Bronchial epithelial cell (primary cell): ENCODE measurements at places on chromosomes 5 and 9. TPM values are rescaled to one million over a fixed set of nuclear protein-coding genes. Genes with fewer than 3 reads are reported as not detected.

DNA sequence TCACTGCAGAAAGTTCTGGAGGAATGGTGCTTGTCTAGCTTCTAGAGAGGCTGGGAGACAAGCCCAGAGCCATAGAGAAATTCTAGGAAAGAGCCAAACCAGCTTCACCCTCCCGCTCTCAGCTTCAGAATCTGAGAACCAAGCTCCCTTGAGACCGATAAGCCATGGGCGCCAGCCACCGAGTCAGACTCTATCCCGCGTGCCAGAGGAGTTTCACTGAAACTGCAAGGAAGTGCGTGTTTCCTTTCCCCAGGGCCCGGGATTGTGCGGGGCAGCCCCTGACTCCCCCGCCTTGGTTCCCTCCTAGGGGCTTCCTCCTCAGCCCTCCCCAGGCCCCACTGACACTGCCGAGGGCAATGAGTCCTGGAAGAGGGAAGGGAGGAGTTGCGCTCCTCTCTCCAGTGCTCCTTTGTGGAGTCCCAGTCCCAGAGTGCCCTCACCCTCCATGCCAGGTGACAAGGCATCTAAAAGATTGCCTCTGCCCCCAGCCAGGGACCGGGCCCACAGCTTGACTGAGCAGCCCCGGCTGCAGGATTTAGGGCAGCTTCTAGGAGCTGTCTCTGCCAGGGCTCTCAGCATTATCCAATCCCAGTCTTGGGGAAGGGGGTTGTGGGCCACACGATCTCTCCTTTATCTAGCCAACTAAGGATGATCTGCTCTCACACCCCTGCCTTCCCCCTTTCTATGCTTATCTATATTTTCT is 18.4 kb upstream of the TCF7 start:
- DNase-seq, result no peak

FAM200C gene
- 1.1 and 3.2 TPM in 2 replicates for total RNA-seq

TARS1 gene
- total RNA-seq, result 407 and 523 TPM in 2 replicates

SH3TC2 gene
- total RNA-seq, result 4.0 and 4.7 TPM in 2 replicates

DNA sequence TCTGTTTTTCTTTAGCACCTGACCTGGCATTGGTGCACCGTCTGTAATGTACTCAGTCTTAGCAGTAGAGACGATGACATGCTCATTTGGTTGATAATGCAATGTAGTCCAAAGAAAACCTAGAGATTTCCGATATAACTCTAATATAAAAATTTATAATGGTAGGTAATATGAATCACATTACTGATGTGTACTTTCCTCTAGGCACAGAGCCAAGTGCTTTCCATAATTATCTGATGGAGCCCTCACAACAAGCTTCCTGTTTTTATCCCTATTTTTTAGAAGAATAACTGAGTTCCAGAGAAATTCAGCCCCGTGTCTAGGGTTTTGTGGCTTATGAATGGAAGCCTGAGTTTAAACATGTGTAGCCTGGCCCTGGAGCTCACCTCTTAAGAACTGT is 53.7 kb downstream of the KDM4C start:
- no peak for DNase-seq

DNA sequence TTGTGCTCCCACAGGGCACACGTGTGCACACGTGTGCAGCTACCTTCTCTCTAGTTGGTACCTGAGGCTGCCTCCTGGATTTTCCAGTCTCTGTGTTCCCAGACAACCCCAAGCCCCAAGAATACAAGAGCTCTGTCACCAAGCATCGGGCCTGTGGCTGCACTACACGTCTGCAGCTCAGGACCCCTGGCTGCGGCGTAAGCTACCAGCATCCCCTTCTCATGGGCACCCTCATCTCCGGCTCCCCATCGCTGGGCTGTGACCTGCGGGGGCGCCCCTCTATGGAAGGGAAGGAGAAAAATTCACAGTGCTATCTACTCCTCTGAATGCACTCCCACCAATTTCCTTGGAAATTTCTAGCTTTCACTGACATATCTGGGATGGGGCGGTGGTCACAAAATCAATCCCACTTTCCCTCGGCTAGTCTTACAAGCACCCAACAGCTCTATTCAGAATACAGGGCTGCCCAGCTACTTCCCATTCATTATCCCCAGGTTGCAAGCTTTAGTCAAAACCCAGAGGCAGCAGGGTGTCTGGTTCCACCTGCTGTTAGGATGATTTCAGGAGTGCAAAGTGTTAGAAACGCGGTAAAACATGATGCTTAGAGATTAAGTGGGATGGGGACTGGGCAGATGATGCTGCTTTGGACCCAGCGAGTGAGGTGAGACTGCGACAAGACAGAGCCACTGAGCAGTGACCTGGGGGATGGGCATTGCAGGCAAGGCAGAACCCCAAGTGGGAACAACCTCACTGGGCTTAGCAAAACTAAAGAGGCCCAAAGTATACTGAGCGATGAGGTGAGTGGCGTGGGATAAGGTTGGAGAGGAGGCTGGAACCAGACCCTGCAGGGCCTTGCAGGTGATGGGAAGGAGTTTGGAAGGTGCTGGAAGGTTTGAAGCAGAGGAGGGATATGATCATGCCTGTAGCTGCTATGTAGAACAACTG is 121.7 kb downstream of the KCNIP1 start:
- DNase-seq, result no peak

DNA sequence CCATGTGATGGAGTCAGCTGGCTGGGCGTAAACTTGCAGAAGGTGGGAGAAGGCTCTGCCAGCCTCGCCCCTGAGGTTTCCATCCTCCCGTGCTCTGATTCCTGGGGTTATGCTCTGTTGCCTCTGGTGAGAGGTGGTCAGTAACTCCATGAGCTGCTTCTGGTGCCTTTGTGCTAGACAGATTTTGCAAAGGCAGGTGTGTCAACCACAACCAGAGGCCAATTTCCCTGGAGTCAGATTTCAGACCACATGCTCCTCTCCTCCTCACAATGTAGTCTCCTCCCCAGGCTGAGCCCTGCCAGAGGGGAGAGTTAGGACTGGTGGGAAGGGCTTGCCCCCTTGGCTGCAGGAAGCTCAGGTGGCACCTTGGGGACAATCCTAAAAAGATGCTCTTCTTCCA is 38.8 kb upstream of the TENT4A start:
- DNase-seq, result no peak
